ENCODE measurements at places on chromosomes 1 and 21.

GRCh38 chr1:60033066-60033465, 40.5 kb downstream of the C1orf87 start:
- no peak for DNase-seq

DNA sequence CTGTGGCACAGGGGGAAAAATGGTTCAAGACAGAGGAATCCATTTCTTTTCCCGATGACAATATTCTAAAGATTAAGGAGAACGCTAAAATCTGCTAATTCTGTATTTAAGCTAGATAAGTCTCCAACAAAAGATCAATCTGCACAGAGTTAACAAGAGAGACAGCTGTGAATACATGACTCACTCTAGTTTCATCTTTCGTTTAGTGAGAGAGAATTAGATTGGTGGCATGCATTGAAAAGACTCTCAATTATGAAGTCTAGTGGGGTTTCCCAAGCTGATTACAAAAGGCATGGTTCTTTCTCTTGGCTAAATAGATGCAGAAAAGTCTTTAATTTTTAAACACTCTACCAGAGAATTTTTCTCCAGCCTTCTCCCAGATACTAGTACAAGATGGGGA, 34.4 kb downstream of the CAPN9 start:
- DNase-seq: no peak

DNA sequence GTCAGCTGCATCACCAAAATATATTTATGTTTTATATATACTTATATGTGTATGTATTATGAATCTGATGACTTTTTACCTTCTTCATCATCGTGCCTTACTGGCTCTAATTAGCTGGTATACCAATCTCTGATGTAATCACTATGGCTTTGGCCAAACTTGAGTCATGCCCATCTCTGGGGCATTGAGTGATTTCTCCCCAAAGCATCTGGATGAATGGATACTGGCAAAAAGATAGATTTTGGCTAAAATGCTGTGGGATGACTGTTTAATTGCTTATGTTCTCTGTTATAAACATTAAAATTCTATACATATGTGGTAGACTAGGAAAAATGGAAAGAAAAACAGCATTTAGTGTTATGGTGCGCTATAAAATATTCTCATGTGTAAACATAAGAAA, 19.6 kb downstream of the CDKN2C start:
- DNase-seq: no peak

DNA sequence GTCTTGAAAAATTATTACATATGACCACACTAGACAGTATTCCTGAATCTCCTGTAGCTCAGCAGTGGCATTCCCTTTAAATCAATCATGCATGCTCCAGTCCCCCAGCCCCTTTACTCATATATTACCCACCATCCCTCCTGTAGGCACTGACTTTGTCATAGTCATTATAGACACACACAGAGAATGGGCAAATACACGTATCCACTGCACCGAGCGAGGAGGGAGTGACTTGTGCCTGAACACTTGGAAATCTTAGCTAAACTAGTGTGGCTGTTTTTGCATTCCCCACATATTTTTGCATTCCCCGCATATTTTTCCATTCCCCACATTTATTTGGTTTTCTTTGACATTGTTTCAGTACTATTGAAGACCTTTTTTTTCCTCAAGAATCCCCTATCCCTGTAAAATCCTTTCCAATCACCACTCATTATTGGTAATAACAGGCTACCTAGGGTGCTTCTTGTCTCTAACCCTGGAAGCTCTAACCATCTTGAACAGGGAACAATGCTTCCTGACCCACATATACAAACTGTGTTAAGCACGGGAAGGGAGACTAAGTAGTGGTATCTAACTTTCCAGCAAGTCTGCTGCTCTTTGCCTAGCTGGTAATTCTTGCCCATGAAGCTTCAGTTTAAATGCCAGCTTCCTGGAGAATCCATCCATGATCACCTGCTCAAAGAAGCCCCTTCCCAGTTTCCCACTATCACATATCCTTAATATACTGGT, 534.4 kb upstream of the CAMK1G start:
- DNase-seq: no peak
